Sigmoid colon (tissue), 7 donors: ENCODE measurements at places on chromosomes 4 and X. TPM values are rescaled to one million over a fixed set of nuclear protein-coding genes. Genes with fewer than 3 reads are reported as not detected.

GRCh38 chrX:118825227-118825626 is 1.6 kb downstream of the ZCCHC12 start:
- no peak overlapping the region for H3K27ac ChIP-seq
- H3K4me3 ChIP-seq: no peak overlapping the region
- H3K36me3 ChIP-seq: no peaks in the 10 kb centered on the region

GRCh38 chr4:173909294-173909693 is 374.2 kb downstream of the FBXO8 start:
- H3K27ac ChIP-seq: no peak overlapping the region
- H3K4me3 ChIP-seq: no peak overlapping the region
- H3K36me3 ChIP-seq: no peaks in the 10 kb centered on the region
- no peak for DNase-seq
- no peaks in the 10 kb centered on the region for H3K27me3 ChIP-seq

- H3K27ac ChIP-seq: no peak overlapping the region
- no peaks in the 10 kb centered on the region for H3K36me3 ChIP-seq
Observed at GRCh38 chr4:3372933-3373465, 68.8 kb upstream of the HGFAC start.

DNA sequence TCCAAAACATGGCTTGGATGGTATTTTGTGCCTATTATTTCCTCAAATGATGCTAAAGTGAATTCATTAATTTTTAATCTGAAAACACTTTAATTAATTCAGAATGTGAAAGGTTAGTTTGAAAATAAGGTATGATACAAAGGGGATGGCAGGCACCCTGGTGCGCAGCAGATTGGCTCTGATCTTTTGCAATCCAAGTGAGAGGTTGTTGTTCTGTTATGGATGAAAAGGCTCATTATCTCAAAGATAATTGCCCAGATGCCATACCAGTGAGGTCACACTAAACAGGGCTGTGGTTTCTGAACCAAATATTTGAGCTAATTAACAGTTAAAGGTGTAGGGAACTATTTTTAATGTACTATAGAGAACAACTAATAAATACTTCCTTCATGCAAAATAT is 504.9 kb downstream of the RAPGEF2 start:
- no peaks in the 10 kb centered on the region for H3K36me3 ChIP-seq
- no peaks in the 10 kb centered on the region for H3K27me3 ChIP-seq
- H3K4me3 ChIP-seq: no peak overlapping the region
- DNase-seq: no peak
- H3K27ac ChIP-seq: no peak overlapping the region

DNA sequence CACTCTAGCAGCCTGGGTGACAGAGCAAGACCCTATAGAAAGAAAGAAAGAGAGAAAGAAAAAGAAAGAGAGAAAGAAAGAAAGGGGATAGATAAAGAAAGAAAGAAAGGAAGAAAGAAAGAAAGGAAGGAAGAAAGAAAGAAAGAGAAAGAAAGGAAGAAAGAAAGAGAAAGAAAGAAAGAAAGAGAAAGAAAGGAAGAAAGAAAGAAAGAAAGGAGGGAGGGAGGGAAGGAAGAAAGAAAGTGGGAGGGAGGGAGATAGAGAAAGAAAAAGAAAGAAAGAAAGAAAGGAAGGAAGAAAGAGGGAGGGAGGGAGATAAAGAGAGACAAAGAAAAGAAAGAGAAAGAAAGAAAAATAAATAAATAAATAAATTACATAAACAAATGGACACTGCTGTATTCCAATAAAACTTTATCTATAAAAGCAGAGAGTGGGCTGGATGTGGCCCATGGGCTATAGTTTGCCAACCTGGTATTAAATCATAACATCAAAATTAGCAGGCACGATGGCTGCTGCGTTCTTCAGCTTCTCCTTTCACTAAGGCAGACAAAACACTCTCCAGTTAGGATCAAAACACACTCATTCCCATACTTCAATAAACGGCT is 165.0 kb downstream of the ZNF674 start:
- no peaks in the 10 kb centered on the region for H3K4me1 ChIP-seq
- no peaks in the 10 kb centered on the region for H3K36me3 ChIP-seq
- H3K27ac ChIP-seq: no peak overlapping the region
- no peaks in the 10 kb centered on the region for H3K27me3 ChIP-seq

- DNase-seq: no peak
- H3K27me3 ChIP-seq: no peaks in the 10 kb centered on the region
- H3K36me3 ChIP-seq: no peaks in the 10 kb centered on the region
- no peaks in the 10 kb centered on the region for H3K4me1 ChIP-seq
- H3K4me3 ChIP-seq: no peak overlapping the region
Observed at GRCh38 chr4:84378983-84379382, 120.1 kb downstream of the NKX6-1 start.

GRCh38 chr4:98434816-98435215 is 173.6 kb downstream of the RAP1GDS1 start:
- no peak overlapping the region for H3K27ac ChIP-seq
- H3K27me3 ChIP-seq: no peaks in the 10 kb centered on the region
- no peaks in the 10 kb centered on the region for H3K36me3 ChIP-seq
- no peak for DNase-seq

REELD1 gene
- not detected for total RNA-seq

CT45A3 gene
- not detected for total RNA-seq

RHOXF2 gene
- not detected for total RNA-seq

VCX3A gene
- total RNA-seq: not detected

SULT1B1 gene
- total RNA-seq: 0.82 TPM
